ENCODE measurements at places on chromosomes 7 and 10.

DNA sequence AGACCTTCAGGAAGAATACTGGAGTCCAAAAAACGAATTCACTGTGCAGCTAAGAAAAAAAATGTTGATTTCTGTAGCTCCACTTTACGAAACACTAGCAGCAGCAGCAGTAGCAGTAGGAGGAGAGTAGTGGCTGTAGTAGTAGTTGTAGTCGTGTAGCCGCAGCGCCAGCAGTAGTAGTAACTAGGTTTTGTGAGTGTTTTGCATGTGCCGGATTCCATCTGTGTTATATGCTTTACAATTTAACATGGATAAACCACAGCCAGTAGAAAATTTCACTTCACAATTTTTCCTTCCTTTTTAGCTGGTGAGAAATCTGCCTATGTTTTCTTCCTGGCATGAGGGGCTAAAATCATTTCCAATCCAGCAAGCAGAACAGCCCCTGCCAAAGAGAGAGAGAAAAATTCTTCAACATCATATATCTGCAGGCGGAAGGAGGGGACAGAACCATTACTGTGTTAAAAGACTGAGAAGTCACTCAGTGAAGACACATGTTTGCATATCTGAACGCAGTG is 148.4 kb upstream of the C7orf33 start:
- no peak for DNase-seq

- DNase-seq, result peak; percentile 43
Measured at GRCh38 chr7:5704534-5704922, 76.9 kb downstream of the RNF216 start.

DNA sequence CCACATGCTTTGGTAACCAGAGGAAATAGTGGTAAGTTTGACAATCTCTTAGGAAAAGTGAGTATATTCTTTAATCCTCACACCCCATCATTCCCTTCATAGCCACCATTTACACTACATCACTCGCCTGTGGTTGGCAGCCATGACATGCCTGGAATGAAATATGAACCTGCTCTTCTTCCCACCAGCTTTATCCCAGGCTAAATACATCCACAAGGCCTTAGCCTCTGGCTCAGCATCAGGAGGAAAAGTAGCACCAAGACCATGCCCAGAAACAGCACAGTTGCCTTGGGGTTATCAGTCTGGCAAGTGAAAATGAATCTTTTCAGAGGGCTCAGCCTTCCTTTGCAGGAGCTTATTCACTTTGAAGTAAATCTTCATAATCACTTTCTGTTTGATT is 40.3 kb downstream of the SGCE start:
- DNase-seq, result no peak

DNA sequence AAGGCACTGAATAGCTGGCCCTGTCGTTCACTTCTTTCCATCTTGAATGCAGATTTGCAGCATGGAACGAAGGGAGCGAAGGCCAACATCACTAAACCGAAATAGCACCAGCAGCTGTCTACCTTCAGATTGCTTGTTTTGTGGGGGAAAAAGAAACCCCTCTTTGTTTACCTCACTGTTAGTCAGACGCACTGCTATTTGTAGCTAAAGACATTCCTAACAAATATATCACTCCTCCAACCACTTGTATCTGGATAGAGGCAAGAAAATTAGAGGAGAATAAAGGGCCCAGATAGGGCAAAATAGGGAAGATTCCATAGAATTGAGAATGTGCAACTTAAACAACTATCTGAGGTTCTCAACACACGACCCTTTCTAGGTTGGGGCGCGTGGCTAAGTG is 26.5 kb downstream of the ANK3 start:
- DNase-seq, result no peak

GRCh38 chr7:43653891-43654504 is 71.1 kb downstream of the STK17A start:
- no peak for DNase-seq

DNA sequence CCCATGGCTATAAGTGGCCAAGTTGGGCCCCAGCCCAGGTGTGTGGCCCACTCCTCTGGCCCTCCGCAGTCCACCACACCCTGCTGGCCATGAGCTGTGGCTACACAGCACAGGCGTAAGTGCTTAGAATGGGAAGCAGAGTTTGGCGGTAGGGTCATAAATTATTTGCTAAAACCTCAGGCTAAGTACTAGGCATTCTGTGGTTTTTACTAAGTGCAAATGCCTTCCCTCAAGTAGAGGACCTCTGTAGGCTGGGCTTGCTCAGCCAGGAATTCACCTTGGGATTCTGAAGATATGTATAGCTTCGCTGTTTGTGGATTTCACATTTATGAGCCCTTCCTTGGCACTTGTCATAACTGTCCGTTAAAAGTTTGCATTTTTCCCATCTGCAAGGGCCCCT is 44.8 kb upstream of the LOXL4 start:
- DNase-seq, result no peak

DNA sequence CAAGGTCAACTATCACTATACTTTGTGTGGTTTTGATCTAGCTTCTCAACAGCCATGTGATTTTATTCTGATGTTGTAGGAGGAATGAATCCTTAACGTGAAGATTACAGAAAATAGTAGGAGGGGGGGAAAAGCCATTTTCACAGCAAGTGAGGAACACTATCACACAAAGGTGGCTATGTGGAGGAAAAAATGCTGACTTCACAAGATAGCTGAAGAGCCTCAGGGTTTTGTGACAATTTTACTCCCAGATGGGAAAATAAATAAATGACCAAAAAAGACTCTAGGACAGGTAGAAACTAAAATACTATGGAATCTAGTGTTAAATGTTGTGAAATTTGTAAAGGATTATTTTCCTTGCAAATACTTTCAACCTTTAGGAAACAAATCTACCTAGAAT is 281.0 kb downstream of the ADRA2A start:
- no peak for DNase-seq

DNA sequence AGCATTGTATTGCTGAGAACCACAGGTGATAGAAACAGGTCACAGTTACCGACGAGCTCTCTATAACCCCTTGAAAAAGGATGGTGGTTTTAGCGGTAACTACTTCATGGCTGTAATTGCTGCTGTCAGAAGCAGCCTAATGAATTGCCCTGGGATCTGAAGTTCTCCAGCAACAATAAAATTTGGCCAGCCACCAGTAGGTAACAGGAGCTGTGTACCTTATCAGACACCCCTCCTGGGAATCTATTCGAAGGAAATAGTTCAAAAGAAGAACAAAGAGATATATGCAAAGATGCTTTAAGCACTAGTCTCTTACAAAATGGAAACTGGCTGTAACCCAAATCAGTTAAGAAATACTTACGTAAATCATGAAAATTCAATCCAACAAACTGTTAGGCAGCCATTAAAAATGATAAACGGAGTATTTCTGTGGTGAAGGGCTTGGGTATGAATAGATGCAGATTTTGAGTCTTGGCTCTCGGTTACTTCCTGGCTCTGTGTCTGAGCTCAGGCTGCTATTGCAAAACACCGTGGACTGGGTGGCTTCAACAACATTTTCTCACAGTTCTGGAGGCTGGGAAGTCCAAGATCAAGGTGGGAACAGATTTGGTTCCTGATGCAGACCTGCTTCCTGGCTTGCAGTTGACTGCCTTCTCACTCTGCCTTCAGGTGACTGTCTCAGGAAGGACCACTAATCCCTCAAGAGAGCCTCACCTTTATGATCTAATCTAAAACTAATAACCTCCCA is 1.6 kb downstream of the MSRB2 start:
- DNase-seq, result no peak

DNA sequence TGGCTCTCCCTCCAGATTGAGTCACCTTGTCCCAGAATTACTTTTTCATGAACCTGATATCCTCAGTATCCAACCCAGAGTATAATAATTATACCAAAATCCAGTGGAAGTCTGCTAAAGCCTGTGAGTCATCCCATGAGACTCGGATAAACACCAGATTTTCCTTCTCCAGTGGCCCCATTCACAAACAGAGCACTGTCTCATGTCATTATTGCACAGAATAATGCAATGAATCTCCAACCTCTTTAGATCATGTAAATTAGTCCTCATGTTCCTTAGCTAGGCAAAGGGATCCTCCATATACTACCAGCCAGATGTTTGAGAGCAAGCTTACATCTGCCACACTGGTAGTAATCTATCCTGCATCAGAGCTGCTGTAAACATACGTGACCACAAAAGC is 89.0 kb downstream of the AMPH start:
- DNase-seq, result no peak

DNA sequence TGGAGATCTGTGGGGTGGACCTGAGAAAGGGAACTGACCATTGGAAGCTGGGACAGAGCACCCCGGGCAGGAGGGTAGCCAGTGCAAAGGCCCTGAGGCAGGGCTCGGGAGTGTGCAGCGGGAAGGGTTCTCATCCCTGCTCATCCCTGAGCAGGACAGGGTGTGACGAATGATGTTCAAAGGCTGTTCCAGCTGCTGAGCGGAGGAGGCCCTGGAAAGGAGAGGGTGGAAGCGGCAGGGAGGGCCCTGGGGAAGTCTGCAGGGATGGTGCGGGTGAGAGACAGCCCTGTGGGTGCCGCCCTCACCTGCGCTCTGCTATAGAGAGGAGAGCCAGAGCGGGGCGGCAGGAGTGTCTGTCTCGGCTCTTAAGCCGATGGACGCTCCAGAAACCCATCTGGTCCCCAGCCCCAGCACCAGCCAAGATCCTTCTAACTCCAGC is 43.7 kb downstream of the PRKAG2 start:
- DNase-seq, result no peak

DNA sequence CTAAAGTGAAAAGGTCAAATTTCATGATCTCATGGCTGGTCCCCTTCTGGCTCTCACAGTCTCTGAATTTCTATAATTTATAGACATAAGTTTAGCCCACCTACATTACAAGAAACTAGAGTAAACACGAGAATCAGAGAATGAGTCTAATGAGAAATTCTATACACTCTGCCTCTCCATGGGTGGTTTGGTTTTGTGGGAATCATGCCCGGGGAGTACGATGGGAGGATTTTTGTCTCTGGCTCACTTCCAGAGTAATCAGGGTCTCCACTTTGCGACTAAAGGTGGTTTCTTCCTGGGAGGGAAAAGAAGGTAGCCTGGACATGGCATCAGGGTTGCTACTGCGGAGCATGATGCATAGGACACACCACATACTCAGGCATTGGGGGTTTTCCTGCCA is 69.7 kb downstream of the MRC1 start:
- DNase-seq, result no peak

GRCh38 chr10:48249763-48250351 is 24.6 kb downstream of the FRMPD2 start:
- no peak for DNase-seq

DNA sequence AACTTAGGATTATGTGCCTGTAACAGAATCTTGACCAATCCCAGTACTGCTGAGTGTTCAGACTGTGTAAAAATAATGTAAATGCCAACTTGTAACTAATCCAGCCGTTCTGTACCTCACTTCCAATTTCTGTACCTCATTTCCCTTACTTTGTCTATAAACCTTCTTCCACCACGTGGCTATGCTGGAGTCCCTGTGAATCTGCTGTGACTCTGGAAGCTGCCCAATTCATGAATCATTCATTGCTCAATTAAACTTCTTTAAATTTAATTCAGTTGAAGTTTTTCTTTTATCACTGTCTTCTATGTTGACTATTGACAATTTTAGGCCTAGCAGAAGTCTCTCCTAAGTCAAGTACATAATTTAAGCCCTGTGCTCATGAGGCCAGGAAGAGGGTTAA is 215.3 kb upstream of the RHOBTB1 start:
- no peak for DNase-seq

- no peak for DNase-seq
Measured at GRCh38 chr10:24027107-24027506, 181.8 kb upstream of the KIAA1217 start.

DNA sequence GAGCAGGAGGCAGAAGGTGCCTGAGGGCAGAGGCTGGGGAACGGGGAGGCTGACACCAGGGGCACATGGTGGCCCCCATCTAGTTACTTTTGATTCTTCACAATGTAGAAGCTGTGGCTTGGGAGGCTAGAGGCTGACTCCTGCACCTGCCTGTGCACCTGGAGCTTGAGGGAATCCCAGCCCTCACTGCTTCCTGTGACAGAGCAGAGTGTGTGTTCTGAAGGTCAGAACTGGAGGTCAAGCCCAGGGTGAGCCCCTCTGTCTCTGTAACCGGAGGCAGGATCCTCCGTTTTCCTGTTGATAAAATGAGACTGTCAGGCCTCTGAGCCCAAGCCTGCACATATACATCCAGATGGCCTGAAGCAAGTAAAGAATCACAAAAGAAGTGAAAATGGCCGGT is 124.8 kb downstream of the ACTR3B start:
- DNase-seq, result no peak

GRCh38 chr10:100114976-100115770 is 33.5 kb upstream of the CPN1 start:
- no peak for DNase-seq

GRCh38 chr7:115721293-115722217 is 309.0 kb downstream of the TFEC start:
- no peak for DNase-seq

DNA sequence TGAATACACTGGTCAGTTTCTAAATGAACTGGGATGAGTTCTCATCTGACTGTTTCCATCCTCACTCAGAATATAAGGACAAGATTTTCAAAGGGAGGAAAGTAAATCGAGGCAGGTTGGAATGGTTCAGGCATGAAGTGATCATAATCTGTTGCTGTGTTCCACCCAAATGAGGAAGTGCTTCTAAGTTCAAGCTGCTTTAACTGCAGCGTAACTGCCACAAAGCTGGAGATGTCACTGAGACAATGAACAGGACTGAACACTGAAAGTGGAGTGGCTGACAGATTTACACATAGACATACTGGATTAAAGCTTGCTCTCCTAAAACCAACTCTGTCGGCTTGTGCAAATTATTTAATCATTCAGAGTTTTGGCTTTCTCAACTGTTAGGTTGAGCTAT is 66.6 kb downstream of the GPR37 start:
- no peak for DNase-seq

DNA sequence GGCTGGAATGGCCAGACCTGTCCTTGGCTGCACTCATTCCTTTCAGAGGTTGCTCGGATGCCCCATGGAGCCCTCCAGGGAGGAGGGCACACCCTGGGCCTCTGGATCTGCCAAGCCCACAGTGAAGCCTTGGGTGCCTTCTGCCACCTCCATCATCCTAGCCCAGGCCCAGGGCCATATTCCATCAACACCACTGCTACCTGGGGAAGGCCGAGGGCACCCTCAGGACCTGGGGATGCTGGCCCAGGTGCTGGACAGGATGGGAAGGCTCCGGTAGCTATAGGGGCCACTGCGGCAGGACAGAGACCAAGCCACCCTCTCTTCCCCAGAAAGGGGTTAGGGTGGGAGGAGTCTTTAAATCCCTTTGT is 810 bp downstream of the OPN4 start:
- no peak for DNase-seq

DNA sequence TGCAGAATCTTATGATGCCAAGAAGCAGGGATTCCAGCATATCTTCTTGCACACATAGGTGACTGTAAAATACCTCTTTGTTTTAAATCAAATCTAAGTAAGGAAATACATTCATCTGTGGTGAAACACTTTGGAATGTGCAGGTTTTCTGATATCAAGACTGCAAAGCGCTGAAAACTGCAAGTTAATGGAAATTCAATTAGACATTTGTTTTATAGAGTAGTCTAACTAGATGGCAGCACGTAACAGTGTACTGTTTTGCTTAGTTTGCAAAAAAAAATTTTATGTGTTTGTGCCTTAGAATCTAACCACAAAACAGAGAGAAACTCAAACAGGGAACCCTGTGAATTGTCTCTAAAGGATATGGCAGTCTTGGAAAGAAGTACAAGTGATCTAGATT is 259.2 kb downstream of the HDAC9 start:
- DNase-seq, result no peak

GRCh38 chr7:50368366-50368765 is 63.9 kb downstream of the IKZF1 start:
- DNase-seq, result no peak
